ENCODE measurements at places on chromosomes 3 and 15.

- H3K36me3 ChIP-seq = no peaks in the 10 kb centered on the region
- H3K27me3 ChIP-seq = peaks cover 18% of the 10 kb centered on the region
- peaks cover 7% of the 10 kb centered on the region for H3K4me1 ChIP-seq
- DNase-seq = no peak
- peak overlapping the region; percentile 84 for H3K4me3 ChIP-seq
Measured at GRCh38 chr3:126213379-126214028, 33.1 kb upstream of the ALDH1L1 start.

DNA sequence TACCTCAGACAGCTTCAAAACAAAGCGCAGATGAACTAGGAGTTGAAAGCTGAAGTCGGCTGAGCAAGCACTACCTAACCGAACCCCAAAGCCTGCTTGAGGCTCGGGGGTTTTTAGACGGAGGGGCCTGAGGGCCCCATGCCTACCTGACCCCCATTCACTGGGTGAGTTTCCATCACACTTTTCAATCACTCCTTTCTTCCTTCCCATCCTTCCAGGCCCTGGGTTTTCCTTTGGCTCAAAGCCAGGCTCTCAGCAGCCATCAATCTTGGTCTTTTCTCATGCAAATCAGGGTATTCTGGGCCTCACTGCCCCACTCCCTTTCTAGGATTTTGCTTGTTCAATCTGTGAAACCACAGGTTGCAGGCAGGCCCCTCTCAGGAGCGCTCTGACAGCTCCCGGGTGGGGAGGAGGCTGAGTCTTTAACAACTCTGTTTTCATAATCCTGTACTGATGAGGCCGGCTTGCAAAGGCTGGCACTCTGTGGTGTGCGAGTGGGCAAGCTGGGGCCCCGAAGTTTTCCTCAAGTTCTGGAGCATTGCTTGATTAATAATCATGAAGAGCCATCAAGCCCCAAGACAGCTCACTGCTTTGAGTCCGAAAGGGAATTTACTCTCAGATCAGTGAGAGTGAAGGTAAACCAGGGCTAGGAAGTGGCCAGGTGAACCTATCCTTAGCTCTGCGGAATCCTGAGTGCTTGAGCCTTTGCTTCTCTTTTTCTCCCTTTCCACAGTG, 97.6 kb downstream of the FRMD4B start:
- H3K27me3 ChIP-seq = no peaks in the 10 kb centered on the region
- no peak for DNase-seq
- peaks cover 56% of the 10 kb centered on the region for H3K4me1 ChIP-seq
- peak overlapping the region; percentile 80 for H3K4me3 ChIP-seq
- no peaks in the 10 kb centered on the region for H3K36me3 ChIP-seq

DNA sequence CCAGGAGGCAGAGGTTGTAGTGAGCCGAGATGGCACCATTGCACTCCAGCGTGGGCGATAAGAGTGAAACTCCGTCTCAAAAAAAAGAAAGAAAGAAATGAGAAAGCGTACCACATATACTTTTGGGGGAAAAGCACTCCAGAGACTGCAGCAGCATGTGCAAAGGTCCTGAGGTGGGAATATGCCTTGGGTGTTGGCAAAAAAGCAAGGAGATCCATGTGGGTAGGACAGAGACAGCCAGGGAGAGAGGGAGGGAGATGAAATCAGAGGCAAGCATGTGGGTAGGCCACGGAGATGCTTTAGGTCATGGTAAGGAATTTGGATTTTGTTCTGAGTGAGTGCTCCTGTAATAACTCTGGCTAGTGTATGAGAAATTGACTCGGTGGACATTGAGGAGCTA, 3.7 kb upstream of the SH3BP5 start:
- peak overlapping the region; percentile 25 for H3K27ac ChIP-seq
- H3K27me3 ChIP-seq = peaks cover 2% of the 10 kb centered on the region
- H3K36me3 ChIP-seq = no peaks in the 10 kb centered on the region
- no peak overlapping the region for H3K4me3 ChIP-seq

DNA sequence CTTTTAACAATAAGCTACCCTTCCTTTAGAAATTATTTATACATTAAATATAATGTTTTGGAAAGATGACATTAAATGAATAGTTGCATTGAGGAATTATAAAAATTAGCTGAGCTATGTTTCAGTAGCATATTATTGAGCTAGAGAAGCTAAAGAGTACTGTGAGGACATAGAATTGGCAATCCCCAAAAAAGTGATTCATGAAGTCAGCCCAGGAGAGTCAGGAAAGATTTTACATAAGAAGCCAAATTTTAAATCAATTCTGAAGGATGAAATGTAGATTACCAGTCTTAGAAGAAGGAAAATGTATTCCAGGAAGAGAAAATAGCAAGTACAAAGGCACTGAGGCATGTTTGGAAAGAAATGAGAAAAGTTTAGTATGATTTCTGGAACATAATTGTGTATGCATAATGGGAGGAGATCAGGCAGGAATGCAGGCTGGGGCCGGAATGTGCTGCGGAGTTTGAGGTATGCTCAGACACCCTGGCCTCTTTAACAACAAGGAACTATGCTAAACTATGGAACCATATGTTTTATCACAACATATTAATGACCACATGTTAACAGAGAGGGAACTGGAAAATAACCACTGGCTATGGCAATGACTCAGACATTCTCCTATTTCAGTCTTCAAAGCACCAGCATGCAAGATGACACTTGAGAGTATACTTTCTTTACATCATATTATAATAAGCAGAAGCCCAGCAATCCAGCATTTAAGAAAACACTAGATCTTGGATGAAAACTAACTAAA, 103.3 kb upstream of the COL8A1 start:
- DNase-seq = no peak
- H3K27ac ChIP-seq = peak overlapping the region; percentile 8
- H3K36me3 ChIP-seq = no peaks in the 10 kb centered on the region

- H3K4me3 ChIP-seq = no peak overlapping the region
- H3K36me3 ChIP-seq = no peaks in the 10 kb centered on the region
- H3K27ac ChIP-seq = no peak overlapping the region
- peaks cover 8% of the 10 kb centered on the region for H3K27me3 ChIP-seq
Measured at GRCh38 chr3:126351771-126352475, 5.3 kb downstream of the KLF15 start.

DNA sequence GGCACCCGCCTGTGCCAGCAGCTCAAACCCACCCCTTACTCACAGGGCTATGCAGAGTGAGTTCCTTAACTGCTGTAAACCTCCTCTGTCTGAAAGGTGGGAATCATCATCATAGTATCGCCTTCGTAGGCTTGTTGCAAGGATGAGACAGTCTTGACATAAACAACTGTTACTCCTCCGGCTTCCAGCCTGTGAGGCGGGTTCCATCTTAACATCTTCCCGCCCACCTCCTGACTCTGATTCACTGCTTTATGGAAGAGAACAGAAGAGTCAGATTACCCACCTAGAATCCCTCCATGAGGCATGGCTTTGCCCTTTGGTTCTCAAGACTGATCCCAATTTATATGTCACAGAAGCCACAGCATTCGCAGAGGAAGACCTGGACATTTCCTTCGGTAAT, 21.9 kb downstream of the POLR2M start:
- no peak for DNase-seq
- no peak overlapping the region for H3K27ac ChIP-seq
- peaks cover 5% of the 10 kb centered on the region for H3K36me3 ChIP-seq
- no peaks in the 10 kb centered on the region for H3K27me3 ChIP-seq
- peaks cover 15% of the 10 kb centered on the region for H3K4me1 ChIP-seq
- H3K4me3 ChIP-seq = no peak overlapping the region

- no peaks in the 10 kb centered on the region for H3K27me3 ChIP-seq
- H3K27ac ChIP-seq = no peak overlapping the region
- no peak for DNase-seq
- H3K4me3 ChIP-seq = no peak overlapping the region
- peaks cover 26% of the 10 kb centered on the region for H3K4me1 ChIP-seq
Measured at GRCh38 chr3:40876009-40876408, 323.3 kb upstream of the CTNNB1 start.

DNA sequence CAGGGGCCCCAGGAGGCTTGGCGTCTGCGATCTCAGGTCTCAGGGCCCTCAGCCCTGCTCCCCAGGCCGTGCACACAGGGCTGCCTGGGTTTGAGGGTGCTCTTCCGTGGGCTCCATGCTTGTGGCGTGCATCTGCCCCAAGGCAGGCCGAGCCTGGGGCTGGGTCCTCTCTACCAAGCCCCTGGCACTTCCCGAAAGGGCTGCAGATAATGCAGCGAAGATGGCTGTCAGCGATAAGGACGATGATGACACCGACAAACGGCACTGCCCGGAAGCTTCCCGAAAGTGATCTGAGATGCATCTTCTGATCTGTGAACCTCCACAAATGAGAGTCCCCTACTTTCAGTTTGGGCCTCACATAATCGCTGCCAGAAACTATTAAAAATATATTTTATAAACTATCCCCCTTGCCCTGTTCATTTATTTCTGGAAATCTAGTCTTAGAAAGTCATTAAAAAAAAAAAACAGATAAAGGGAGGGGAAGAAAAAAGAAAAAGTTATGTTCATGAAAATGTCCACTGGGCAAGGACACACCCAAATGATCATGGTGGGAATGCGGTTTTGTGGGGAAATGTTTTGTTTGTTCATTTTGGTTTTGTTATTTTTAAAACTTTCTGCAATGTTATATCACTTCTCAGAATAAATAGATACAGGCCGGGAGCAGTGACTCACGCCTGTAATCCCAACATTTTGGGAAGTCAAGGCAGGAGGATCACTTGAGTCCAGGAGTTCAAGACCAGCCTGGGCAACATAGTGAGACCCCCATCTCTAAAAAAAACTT, 51.5 kb downstream of the RPN1 start:
- DNase-seq = no peak
- no peaks in the 10 kb centered on the region for H3K4me1 ChIP-seq
- H3K27me3 ChIP-seq = no peaks in the 10 kb centered on the region
- no peak overlapping the region for H3K4me3 ChIP-seq

DNA sequence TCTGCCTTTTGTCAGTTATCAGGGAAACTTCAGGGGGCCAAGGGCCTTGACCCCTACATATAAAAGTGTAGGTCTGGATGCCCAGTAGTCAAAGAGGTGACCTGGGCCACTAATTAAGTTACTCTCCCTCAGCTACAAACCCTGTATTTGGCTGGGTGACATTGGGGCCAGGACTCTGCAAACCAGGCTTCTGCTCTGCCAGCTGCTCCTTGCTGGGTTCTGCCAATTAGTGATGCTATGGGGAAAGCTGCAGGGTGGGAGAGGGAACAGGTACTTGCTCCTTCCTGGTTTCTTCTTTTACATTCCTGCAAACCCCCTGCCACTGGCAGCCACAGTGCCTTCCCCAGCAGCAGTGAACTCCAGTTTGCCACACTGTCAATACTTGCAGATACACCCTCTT, 179.2 kb downstream of the CADPS start:
- H3K36me3 ChIP-seq = no peaks in the 10 kb centered on the region
- no peaks in the 10 kb centered on the region for H3K4me1 ChIP-seq
- H3K27ac ChIP-seq = no peak overlapping the region
- H3K4me3 ChIP-seq = no peak overlapping the region
- no peak for DNase-seq

GRCh38 chr15:56906766-56907165, 11.7 kb upstream of the TCF12 start:
- H3K4me1 ChIP-seq = no peaks in the 10 kb centered on the region
- H3K4me3 ChIP-seq = no peak overlapping the region
- H3K27ac ChIP-seq = no peak overlapping the region
- no peak for DNase-seq

GRCh38 chr3:102885289-102885688, 450.5 kb downstream of the ZPLD1 start:
- no peak for DNase-seq
- H3K27me3 ChIP-seq = no peaks in the 10 kb centered on the region
- H3K27ac ChIP-seq = no peak overlapping the region
- no peaks in the 10 kb centered on the region for H3K4me1 ChIP-seq
- H3K36me3 ChIP-seq = no peaks in the 10 kb centered on the region

DNA sequence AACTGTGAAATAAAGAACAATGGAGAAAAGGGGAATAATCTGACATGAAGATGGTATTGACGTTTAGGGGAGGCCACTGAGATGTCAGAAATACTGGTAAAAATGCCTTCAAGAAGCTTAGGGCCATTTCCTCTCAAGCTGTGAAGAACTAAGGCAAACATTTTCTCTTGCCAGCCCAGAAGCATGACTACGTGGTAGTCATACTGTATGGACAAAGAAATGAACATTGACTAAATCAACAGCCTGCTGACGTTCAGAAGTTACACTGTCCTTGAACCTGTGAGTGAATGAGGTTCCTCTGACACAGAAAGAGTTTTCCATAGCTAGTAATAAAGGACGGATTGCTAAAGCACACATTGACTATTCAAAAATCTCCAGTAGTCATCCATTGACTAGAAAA, 121.0 kb downstream of the P3H2 start:
- H3K4me1 ChIP-seq = peaks cover 21% of the 10 kb centered on the region
- no peaks in the 10 kb centered on the region for H3K36me3 ChIP-seq
- no peak for DNase-seq
- H3K27ac ChIP-seq = no peak overlapping the region
- H3K4me3 ChIP-seq = no peak overlapping the region
- no peaks in the 10 kb centered on the region for H3K27me3 ChIP-seq

- no peaks in the 10 kb centered on the region for H3K4me1 ChIP-seq
- no peak overlapping the region for H3K27ac ChIP-seq
- H3K36me3 ChIP-seq = peaks cover 38% of the 10 kb centered on the region
- H3K4me3 ChIP-seq = no peak overlapping the region
- no peaks in the 10 kb centered on the region for H3K27me3 ChIP-seq
Measured at GRCh38 chr3:37030588-37030987, 37.3 kb downstream of the MLH1 start.

- peak overlapping the region; percentile 12 for H3K4me3 ChIP-seq
- DNase-seq = peak; percentile 85
- no peaks in the 10 kb centered on the region for H3K36me3 ChIP-seq
- H3K27ac ChIP-seq = peak overlapping the region; percentile 88
- peaks cover 24% of the 10 kb centered on the region for H3K4me1 ChIP-seq
Measured at GRCh38 chr3:134308350-134308891, 57.8 kb upstream of the RYK start.

- peaks cover 60% of the 10 kb centered on the region for H3K4me1 ChIP-seq
- no peak for DNase-seq
- no peaks in the 10 kb centered on the region for H3K27me3 ChIP-seq
- peak overlapping the region; percentile 46 for H3K27ac ChIP-seq
- peak overlapping the region; percentile 1 for H3K4me3 ChIP-seq
Measured at GRCh38 chr3:71102111-71102983, 481.2 kb downstream of the FOXP1 start.

GRCh38 chr3:46146548-46146947, 61.6 kb downstream of the CCR1 start:
- H3K27me3 ChIP-seq = peaks cover 4% of the 10 kb centered on the region
- no peaks in the 10 kb centered on the region for H3K36me3 ChIP-seq
- no peak overlapping the region for H3K4me3 ChIP-seq
- DNase-seq = no peak
- H3K4me1 ChIP-seq = no peaks in the 10 kb centered on the region
- H3K27ac ChIP-seq = no peak overlapping the region

GRCh38 chr15:64247535-64247905, 84.7 kb upstream of the PPIB start:
- no peak for DNase-seq
- peak overlapping the region; percentile 73 for H3K27ac ChIP-seq
- peaks cover 4% of the 10 kb centered on the region for H3K36me3 ChIP-seq
- H3K4me3 ChIP-seq = no peak overlapping the region

GRCh38 chr3:163058031-163058854, 1561.6 kb downstream of the OTOL1 start:
- no peak overlapping the region for H3K27ac ChIP-seq
- no peaks in the 10 kb centered on the region for H3K36me3 ChIP-seq
- no peak overlapping the region for H3K4me3 ChIP-seq
- H3K27me3 ChIP-seq = no peaks in the 10 kb centered on the region
- DNase-seq = no peak
